ENCODE measurements at places on chromosomes 2 and 18.

- DNase-seq, result no peak
Measured at GRCh38 chr18:41820784-41821183, 134.2 kb upstream of the PIK3C3 start.

DNA sequence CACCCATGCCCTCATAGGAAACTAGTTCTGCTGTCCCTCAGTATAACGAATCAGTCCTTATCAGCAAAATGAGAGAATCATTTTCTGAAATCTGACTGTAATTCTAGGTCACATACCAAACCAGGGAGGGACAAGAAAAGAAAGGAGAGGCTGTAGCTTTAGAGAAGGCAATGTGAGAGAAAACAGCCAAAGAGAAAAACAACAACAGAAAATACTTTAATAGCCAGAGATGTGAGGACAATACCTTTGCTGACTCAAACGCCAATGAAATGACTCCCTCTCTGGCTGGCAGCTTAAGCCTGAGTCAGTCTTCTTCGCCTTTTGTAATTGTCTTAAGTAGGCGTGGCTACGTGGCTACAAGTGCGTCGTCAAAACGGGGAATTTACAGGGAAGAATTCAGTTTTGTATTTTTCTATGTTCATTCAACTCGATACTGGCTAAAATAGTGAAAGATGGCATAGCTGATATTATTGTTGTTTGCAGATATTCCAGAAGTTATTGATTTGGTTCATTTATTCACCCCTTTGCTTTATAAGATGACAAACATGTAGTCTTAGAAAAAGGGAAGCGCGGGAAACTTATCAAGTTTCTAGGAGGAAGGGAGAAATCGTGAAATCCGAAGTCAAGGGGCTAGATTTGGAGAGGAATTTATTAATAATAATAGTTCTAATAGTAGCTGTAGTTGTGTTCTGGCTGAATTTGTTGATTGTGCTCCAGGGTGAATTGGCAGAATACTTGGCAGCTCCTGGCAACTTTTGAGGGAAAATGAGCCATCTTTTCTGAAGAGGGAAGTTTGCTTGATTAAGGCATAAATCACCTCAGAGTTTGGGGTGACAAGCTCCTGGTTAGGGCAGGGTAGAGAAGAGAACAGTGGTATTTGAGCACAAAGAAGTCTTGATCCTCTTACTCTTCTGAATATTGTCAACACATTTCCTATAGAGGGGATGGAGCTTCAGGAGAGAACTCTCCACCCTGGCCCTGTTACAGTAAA is at the start of gene IL1A:
Gene IL1A (minus strand): TSS at position 295 of the 991 bp plus-strand sequence. CDS start 723 bp downstream, outside the sequence.
- no peak for DNase-seq

DNA sequence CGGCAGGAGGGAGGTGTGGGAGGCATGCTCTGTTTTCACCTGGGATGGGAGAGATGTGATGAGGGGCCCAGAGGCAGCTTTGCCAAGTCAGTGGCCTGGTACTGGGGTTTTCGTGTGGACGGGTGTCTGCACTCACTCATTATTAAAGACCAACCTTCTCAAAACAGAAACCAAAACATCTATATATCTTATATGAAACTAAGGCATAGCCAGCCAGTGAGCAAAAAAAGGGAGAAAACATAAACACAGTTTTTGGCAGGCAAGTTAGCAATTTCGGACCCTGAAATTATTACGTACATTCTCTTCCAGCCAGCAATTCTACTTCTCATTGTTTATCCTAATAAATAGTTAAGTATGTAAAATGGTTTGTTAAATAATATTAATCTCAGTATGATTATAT is 181.1 kb upstream of the SMAD2 start:
- DNase-seq, result no peak

DNA sequence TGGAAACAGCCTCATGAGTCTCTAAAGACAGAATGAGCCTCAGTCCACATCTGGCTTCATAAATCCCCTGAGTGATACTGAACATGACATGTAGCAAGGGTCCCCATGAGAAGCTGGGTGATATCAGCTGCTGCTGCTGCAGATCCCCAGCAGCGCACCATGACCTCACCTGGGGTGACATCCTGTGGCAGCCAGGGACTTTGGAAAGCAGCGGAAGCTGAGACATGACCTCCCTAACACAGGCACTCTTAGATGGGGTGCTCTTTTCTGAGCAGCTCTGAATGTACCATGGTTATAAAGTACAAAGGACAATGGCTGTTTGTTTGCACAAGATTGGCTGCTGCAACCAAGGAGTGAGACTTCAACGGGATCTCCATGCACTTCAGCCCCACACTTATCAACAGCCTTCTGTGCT is 74.7 kb upstream of the TMEM200C start:
- DNase-seq, result no peak

DNA sequence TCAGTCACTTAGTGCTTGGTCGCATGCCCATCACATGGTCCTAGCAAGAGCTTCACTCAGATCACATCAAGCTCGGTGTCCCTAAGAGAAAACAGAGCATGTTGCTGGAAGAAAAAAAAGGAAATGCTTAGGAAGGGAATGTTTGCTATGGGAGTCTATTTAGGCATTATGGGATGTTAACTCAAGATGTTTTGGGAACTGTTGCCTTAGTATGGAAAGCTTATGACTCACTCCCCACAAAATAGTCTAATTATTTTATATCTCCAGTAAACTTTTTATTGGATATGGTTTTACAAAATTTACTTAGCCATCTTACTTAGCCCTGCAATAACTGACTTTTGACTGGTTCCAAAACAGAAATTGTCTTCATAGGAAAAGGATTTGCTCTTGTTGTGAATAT is 439.5 kb upstream of the ZEB2 start:
- DNase-seq, result no peak
